ENCODE measurements at places on chromosomes 5 and 9. TPM values are rescaled to one million over a fixed set of nuclear protein-coding genes. Genes with fewer than 3 reads are reported as not detected.

- DNase-seq: no peak
- H3K27ac ChIP-seq: no peak overlapping the region
- no peaks in the 10 kb centered on the region for H3K36me3 ChIP-seq
- no peaks in the 10 kb centered on the region for H3K4me1 ChIP-seq
- no peaks in the 10 kb centered on the region for H3K27me3 ChIP-seq
Observed at GRCh38 chr5:26518065-26518464, 520.3 kb downstream of the CDH9 start.

GRCh38 chr9:127801955-127802575 lies 617 bp upstream of the FPGS start:
- H3K27ac ChIP-seq: peak overlapping the region; percentile 94
- H3K27me3 ChIP-seq: no peaks in the 10 kb centered on the region
- no peak for DNase-seq
- H3K36me3 ChIP-seq: peaks cover 28% of the 10 kb centered on the region
- H3K4me3 ChIP-seq: peak overlapping the region; percentile 83

- DNase-seq: no peak
- no peaks in the 10 kb centered on the region for H3K36me3 ChIP-seq
- H3K4me3 ChIP-seq: no peak overlapping the region
- peak overlapping the region; percentile 64 for H3K27ac ChIP-seq
- H3K27me3 ChIP-seq: peaks cover 13% of the 10 kb centered on the region
- H3K4me1 ChIP-seq: peaks cover 50% of the 10 kb centered on the region
Observed at GRCh38 chr9:131678499-131679111, 61.3 kb downstream of the RAPGEF1 start.

DNA sequence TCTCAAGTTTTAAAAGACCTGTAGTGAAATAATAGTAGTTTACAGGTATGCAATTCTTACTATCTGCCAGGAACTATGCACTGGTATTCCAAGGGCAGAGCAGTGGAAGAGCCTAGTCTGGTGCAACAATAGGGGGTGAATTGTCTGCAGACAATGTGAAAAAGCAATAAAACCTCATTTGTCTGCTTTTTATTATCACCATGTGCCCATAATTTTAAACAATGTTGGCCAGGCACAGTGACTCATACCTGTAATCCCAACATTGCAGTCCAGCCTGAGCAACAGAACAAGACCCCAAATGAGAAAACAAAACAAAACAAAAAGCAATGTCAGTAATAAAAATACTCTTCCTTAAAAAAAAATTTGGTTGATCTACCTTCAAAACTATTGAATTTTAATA lies 12.2 kb upstream of the SLC44A1 start:
- no peak overlapping the region for H3K27ac ChIP-seq
- no peak overlapping the region for H3K4me3 ChIP-seq
- H3K36me3 ChIP-seq: no peaks in the 10 kb centered on the region
- no peaks in the 10 kb centered on the region for H3K27me3 ChIP-seq

DNA sequence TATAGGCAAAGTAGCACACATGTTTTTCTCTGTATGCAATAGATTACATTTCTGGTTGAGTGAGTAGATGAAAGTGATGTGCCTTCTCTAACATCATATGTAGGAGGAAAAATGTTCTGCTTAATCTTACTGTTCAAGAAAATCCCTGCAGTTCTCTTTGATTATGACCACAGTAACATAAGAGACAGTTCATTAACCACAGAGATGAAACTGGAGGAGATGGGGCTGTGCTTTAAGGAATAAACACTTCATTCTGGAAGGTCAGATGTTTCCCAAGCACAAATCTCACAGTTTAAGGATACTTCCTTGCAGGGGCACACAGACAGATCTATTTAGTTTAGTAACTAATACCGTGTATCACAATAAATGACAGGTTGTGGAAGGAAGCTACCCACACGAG lies 150.2 kb downstream of the SEMA5A start:
- H3K4me3 ChIP-seq: no peak overlapping the region
- no peaks in the 10 kb centered on the region for H3K27me3 ChIP-seq
- no peak overlapping the region for H3K27ac ChIP-seq
- no peaks in the 10 kb centered on the region for H3K4me1 ChIP-seq
- no peaks in the 10 kb centered on the region for H3K36me3 ChIP-seq

DNA sequence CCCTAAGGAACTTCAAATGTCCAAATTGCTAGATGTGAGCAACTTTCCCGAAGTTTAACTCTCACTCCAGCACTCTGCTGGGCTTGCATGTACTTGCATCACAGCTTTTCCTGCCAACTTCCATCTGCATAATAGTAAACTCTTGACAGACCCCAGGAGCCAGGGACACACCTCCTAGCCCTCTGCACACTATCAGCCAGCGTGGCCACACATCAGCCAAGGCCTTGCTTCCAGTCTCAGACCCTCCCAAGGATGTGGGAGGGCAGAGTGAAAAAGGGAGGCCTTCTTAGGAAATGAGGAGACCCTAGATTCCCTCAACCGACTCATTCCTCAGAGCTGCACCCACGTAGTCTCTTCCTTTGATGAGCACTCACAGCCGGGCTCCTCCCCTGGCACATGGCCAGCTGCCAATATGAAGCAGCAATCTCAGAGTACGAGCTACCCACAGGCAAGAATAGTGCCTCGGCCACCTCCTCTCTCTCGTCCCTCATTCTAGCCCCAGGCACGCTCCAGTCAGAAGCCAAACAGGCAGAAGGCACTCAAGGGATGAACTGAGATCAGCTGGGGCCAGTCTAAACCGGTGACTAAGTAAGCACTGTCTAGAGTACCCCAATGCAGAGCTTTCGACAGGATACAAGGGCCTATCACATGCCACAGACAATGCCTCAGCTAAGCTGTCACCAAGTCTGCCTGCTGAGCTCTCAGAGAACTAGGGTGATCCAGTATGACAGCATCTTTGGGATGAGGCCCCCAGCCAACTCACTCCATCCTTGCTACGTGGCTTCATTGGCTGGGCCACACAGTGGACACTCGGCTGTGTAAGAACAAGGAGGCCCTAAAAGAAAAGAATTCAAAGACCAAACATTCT lies 2.3 kb downstream of the P4HA2 start:
- no peak overlapping the region for H3K4me3 ChIP-seq
- no peak for DNase-seq
- no peaks in the 10 kb centered on the region for H3K36me3 ChIP-seq
- H3K4me1 ChIP-seq: peaks cover 13% of the 10 kb centered on the region

DNA sequence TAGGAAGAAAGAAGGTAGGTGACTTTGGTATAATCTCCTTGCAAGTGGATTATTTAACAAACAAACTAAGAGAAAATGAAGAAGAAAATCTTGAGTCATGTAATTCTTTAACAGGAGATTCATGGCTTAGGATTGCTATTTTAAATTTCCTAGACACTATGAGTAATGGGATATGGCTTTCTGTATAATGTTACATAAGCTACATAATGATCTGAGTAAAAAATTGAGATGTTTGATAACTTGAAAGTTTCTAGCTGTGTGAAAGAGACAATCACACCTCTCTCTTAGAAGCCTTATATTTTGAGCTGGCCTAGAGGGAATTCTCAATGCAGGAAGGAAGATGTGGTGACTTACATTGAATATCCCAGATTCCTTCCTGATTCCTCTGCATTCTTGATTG lies 92.5 kb downstream of the CDH9 start:
- H3K27ac ChIP-seq: no peak overlapping the region
- no peaks in the 10 kb centered on the region for H3K27me3 ChIP-seq
- no peak overlapping the region for H3K4me3 ChIP-seq
- H3K4me1 ChIP-seq: no peaks in the 10 kb centered on the region

- peaks cover 31% of the 10 kb centered on the region for H3K4me1 ChIP-seq
- H3K27me3 ChIP-seq: no peaks in the 10 kb centered on the region
- no peak overlapping the region for H3K4me3 ChIP-seq
- H3K36me3 ChIP-seq: peaks cover 38% of the 10 kb centered on the region
Observed at GRCh38 chr9:132059361-132059760, 20.3 kb downstream of the MED27 start.

DNA sequence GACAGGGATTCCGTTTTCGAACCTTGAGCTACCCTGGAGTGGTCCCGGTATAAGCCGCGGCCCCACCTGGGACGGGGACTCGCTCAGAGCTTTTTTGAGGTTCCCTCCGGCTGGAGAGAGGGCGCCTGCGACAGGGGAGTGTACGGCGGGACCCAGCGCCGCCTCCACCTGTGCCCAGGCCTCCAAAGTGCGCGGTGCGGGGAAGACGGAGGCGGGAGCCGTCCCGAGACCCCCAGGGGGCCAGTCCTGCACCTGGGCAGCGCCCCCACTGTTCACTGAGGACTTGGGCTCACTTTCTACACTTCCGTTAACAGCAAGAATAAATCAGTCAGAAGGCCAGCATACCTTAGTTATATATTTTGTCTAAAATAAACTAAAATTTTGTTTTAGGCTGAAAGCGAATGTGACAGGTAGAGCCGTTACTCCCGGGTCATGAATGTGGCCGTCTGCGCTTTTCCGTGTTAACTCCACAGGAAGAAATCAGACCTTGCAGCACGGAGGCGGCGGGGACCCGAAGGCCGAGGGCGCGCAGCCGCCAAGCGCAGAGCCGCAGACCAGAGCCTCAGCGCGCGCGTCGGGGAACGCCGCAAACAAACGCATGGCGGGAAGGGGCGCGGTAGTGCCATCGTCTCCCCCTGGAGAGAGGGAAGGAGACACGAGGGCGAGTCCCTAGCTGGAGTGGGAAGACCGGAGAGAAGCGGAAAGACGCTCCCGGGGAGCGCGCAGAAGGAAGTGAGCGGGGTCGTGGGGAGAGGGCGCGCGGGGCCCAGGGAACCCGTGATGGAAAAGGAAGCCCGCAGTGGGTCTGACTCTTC lies 14.1 kb downstream of the TRIM7 start:
- no peak for DNase-seq
- peaks cover 61% of the 10 kb centered on the region for H3K4me1 ChIP-seq
- no peaks in the 10 kb centered on the region for H3K36me3 ChIP-seq
- H3K4me3 ChIP-seq: peak overlapping the region; percentile 64
- peak overlapping the region; percentile 93 for H3K27ac ChIP-seq

DNA sequence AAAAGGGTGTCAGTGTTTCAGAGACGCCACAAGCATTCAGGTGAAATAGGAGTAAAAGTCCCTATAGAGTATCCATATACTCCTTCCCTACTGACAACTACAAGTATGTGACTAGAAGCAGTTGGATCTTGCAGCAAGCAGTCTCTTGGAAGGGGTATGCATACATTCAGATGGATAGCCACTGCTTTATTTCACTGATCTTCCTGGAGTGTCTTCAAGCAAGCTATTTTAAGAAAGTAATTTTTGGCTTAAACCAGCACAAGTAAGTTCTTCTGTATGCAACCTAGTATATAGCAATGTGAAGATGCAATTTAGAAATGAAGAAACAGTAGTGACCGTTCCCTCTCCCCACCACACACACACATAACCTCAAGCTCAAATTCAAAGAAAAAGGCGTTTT lies 446.8 kb upstream of the CDH18 start:
- no peaks in the 10 kb centered on the region for H3K36me3 ChIP-seq
- no peak for DNase-seq
- no peaks in the 10 kb centered on the region for H3K27me3 ChIP-seq
- no peak overlapping the region for H3K4me3 ChIP-seq

DNA sequence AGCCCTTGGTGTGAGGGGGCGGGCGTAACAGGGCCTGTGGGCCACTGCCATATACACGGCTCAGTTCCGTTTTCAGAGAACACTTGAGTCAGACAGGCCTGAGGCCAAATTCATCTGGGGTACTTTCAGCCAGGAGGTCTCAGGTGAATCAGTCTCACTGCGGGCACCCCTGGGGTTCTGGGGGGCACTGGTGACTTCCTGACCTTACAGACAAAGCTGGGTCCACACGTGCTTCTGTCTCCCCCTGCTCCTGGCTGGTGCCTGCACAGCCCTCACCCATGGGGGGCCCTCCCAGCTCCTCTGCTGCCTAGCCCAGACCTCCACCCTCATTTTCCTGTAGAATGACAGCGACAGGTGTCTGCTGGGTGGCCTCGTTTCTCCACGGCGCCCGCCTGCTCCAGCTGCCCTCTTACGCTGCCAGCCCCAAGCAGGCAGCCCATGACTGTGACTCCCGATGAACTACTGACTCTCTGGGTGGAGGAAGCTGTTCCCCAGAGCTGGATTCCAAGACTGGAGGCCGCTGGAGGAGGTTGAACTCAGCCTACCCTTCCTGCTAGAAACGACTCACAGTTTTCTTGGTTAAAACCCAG lies 374.1 kb upstream of the IRX4 start:
- no peak overlapping the region for H3K27ac ChIP-seq
- peaks cover 21% of the 10 kb centered on the region for H3K27me3 ChIP-seq
- no peak for DNase-seq
- no peaks in the 10 kb centered on the region for H3K4me1 ChIP-seq
- H3K4me3 ChIP-seq: no peak overlapping the region

- H3K27me3 ChIP-seq: no peaks in the 10 kb centered on the region
- no peaks in the 10 kb centered on the region for H3K36me3 ChIP-seq
- no peak overlapping the region for H3K4me3 ChIP-seq
- H3K4me1 ChIP-seq: no peaks in the 10 kb centered on the region
- DNase-seq: no peak
- no peak overlapping the region for H3K27ac ChIP-seq
Observed at GRCh38 chr9:72721067-72721466, 199.7 kb downstream of the TMC1 start.

GRCh38 chr5:57450991-57451876 lies 31.4 kb downstream of the ACTBL2 start:
- H3K36me3 ChIP-seq: no peaks in the 10 kb centered on the region
- no peak for DNase-seq
- no peak overlapping the region for H3K27ac ChIP-seq
- H3K4me1 ChIP-seq: no peaks in the 10 kb centered on the region

DNA sequence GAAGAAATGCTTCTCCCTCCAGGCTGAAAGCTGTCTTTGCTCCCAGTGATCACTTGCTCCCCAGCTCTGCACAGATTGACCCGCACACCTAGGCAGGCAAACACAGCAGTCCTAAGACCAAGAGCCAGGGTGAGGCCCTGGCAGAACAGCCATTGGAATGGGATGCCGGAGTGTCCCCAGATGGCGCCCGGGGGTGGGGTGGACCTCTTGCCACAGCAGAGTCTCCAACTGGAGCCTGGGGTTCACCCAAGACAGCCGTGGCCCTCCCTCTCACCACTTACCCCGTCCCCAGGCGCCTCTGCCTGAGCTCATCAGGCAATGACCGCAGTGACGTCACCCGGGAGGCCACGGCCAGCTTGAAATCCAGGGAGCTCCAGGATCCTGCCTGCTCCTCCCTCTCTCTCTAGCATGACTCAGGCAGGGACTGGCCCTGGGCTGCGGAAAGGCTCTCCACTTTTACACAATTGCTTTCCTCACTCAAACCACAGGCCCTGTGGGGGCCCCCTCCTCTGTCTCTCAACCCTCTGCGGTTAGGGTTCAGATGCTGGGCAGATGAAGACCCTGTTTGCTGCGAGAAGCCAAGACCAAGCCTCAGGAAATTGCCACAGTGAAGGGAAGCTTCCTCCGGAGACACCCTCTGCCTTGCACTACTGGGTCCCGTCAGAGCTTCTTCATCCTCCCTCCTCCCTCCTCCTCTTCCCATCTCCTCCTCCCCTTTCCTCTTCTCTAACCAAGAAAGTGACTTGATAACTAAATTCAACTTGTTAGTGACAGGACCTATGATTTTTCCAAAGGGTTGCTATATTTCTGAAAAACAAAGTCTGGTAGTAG lies 24.3 kb upstream of the PTGES start:
- peak overlapping the region; percentile 9 for H3K4me3 ChIP-seq
- peaks cover 22% of the 10 kb centered on the region for H3K4me1 ChIP-seq
- H3K36me3 ChIP-seq: no peaks in the 10 kb centered on the region
- peak overlapping the region; percentile 59 for H3K27ac ChIP-seq
- peak; percentile 58 for DNase-seq

CORO2A gene
- total RNA-seq: 25.7 TPM

PDE6A gene
- 0.82 TPM for total RNA-seq

NEURL1B gene
- 11.9 TPM for total RNA-seq

ZNF658 gene
- total RNA-seq: 5.0 TPM

BSPRY gene
- 41.2 TPM for total RNA-seq

NIM1K gene
- total RNA-seq: 0.38 TPM

PCDHGB3 gene
- 2.7 TPM for total RNA-seq

PTGDS gene
- 208 TPM for total RNA-seq

STPG3 gene
- total RNA-seq: not detected

Data from esophagus squamous epithelium (tissue), 5 donors.